ENCODE measurements at places on chromosomes 3 and 15.

- no peak overlapping the region for H3K27ac ChIP-seq
- H3K36me3 ChIP-seq, result peaks cover 6% of the 10 kb centered on the region
- no peak for DNase-seq
- H3K4me1 ChIP-seq, result no peaks in the 10 kb centered on the region
- H3K4me3 ChIP-seq, result no peak overlapping the region
Measured at GRCh38 chr15:83928392-83928734, 274.4 kb downstream of the ADAMTSL3 start.

DNA sequence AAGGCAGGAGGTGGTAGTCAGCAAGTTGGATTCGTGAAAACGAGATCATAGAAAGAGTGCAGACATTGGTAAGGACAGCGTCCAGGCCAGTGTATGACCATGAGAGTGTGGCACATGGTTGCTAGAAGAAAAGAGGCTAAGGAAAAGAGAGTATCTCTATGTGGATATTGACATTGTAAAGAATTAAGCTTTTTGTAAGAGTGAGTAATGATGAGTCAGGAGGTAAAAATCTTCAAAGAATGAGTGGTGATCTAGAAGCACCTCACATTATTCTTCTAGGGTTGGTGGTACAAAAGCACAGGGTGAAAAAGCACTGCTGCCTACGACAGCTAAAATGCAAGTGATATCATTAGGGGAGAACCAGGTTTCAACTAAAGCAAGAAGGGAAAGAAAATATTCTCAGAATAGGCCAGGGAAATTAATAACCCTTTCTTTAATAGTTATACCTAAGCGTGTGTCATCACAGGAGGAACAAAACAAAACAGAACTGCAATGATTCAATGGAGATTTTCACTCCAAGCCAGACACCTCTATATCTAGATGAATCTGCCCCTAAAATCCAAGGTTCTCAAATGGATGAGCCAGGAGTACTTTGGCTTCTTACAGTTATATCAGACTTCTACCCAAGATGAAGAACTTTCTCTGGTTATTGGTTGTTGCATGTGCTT, 884.7 kb downstream of the NAALADL2 start:
- no peak for DNase-seq
- peaks cover 4% of the 10 kb centered on the region for H3K27me3 ChIP-seq
- no peaks in the 10 kb centered on the region for H3K4me1 ChIP-seq
- H3K36me3 ChIP-seq, result no peaks in the 10 kb centered on the region
- no peak overlapping the region for H3K4me3 ChIP-seq

DNA sequence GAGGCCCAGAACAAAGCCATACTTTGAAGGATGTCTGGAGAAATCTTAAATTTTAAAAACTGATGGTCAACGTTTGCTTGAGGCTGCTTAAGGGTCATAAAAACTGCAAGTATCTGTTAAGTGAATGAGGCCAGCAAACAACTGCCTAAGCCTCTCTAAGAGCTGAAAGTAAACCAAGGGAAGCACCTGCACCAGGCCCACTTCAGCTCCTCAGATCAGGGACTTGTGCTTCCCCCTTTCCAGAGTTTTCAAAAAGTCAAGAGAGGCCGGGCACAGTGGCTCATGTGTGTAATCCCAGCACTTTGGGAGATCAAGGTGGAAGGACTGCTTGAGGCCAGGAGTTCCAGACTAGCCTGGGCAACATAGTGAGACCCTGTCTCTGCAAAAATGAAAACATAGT, 9.1 kb downstream of the FBXL22 start:
- H3K4me1 ChIP-seq, result peaks cover 46% of the 10 kb centered on the region
- no peak overlapping the region for H3K27ac ChIP-seq
- peaks cover 13% of the 10 kb centered on the region for H3K36me3 ChIP-seq
- peaks cover 30% of the 10 kb centered on the region for H3K27me3 ChIP-seq
- no peak for DNase-seq

GRCh38 chr15:58077427-58077826, 11.9 kb upstream of the ALDH1A2 start:
- H3K4me3 ChIP-seq, result no peak overlapping the region
- peaks cover 12% of the 10 kb centered on the region for H3K4me1 ChIP-seq
- H3K27me3 ChIP-seq, result no peaks in the 10 kb centered on the region
- no peaks in the 10 kb centered on the region for H3K36me3 ChIP-seq
- H3K27ac ChIP-seq, result no peak overlapping the region
- DNase-seq, result no peak

- H3K4me1 ChIP-seq, result no peaks in the 10 kb centered on the region
- no peak overlapping the region for H3K4me3 ChIP-seq
- H3K27me3 ChIP-seq, result no peaks in the 10 kb centered on the region
- H3K27ac ChIP-seq, result no peak overlapping the region
- no peak for DNase-seq
- peaks cover 43% of the 10 kb centered on the region for H3K36me3 ChIP-seq
Measured at GRCh38 chr3:130692455-130692854, 54.2 kb downstream of the PIK3R4 start.

- H3K27me3 ChIP-seq, result peaks cover 3% of the 10 kb centered on the region
- H3K4me1 ChIP-seq, result peaks cover 14% of the 10 kb centered on the region
- no peak overlapping the region for H3K4me3 ChIP-seq
- no peaks in the 10 kb centered on the region for H3K36me3 ChIP-seq
- no peak for DNase-seq
- H3K27ac ChIP-seq, result no peak overlapping the region
Measured at GRCh38 chr15:36294359-36294758, 285.1 kb upstream of the CDIN1 start.

GRCh38 chr3:126851934-126852333, 131.0 kb upstream of the PLXNA1 start:
- DNase-seq, result no peak
- no peak overlapping the region for H3K27ac ChIP-seq
- no peaks in the 10 kb centered on the region for H3K36me3 ChIP-seq

- H3K27me3 ChIP-seq, result no peaks in the 10 kb centered on the region
- peaks cover 9% of the 10 kb centered on the region for H3K36me3 ChIP-seq
- H3K27ac ChIP-seq, result peak overlapping the region; percentile 94
Measured at GRCh38 chr15:60118146-60118545, 114.0 kb downstream of the FOXB1 start.

- H3K4me1 ChIP-seq, result peaks cover 30% of the 10 kb centered on the region
- peak overlapping the region; percentile 78 for H3K27ac ChIP-seq
- DNase-seq, result peak; percentile 67
Measured at GRCh38 chr15:65286069-65286703, 497 bp downstream of the PARP16 start.

GRCh38 chr3:16546186-16547010, 32.9 kb upstream of the RFTN1 start:
- no peaks in the 10 kb centered on the region for H3K36me3 ChIP-seq
- H3K27ac ChIP-seq, result no peak overlapping the region
- no peak overlapping the region for H3K4me3 ChIP-seq
- DNase-seq, result no peak

- H3K27me3 ChIP-seq, result peaks cover 31% of the 10 kb centered on the region
- peak overlapping the region; percentile 97 for H3K4me3 ChIP-seq
- H3K36me3 ChIP-seq, result peaks cover 90% of the 10 kb centered on the region
- peak overlapping the region; percentile 94 for H3K27ac ChIP-seq
- peaks cover 50% of the 10 kb centered on the region for H3K4me1 ChIP-seq
Measured at GRCh38 chr15:96335411-96336024, 5.0 kb downstream of the NR2F2 start.

- no peak overlapping the region for H3K27ac ChIP-seq
- H3K36me3 ChIP-seq, result no peaks in the 10 kb centered on the region
Measured at GRCh38 chr3:150956376-150956775, 16.2 kb downstream of the CLRN1 start.

- peaks cover 36% of the 10 kb centered on the region for H3K36me3 ChIP-seq
- no peaks in the 10 kb centered on the region for H3K27me3 ChIP-seq
- peak overlapping the region; percentile 73 for H3K4me3 ChIP-seq
Measured at GRCh38 chr3:57151021-57151449, 14.1 kb downstream of the IL17RD start.

DNA sequence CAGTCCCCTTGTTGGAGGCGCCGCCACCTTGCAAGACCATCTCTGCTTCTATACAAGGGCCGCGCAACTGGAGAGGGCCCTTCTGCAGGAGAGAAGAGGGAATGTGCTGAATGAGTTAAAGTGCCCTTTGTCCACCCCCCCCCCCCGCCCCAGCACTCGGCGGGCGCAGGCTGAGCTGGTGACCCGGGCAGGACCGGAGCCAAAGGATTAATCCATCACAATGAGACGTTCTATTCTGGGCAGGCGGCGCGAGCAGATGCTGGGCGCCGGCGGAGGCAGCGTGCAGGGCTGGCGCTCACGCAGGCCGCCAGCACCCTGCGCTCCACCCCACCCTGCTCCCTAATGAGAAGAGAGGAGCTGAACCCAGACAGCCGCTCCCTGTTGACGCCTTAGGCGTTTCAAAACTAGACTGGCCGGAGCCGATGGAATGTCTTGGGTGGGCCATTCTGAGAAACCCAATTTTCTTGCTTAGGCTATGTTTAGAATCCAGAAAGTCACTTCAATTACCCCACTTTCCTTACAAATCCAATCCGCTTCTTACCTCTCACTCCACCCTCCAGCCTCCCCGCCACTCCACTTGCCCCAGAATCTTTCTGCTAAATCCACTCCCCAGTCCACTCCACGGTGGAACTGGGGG, 32.9 kb downstream of the GJD2 start:
- no peaks in the 10 kb centered on the region for H3K36me3 ChIP-seq
- H3K27ac ChIP-seq, result no peak overlapping the region
- peak; percentile 64 for DNase-seq
- H3K27me3 ChIP-seq, result peaks cover 23% of the 10 kb centered on the region
- peaks cover 38% of the 10 kb centered on the region for H3K4me1 ChIP-seq

- H3K27ac ChIP-seq, result no peak overlapping the region
- no peaks in the 10 kb centered on the region for H3K36me3 ChIP-seq
- H3K4me3 ChIP-seq, result no peak overlapping the region
Measured at GRCh38 chr15:66598095-66598815, 32.5 kb upstream of the LCTL start.

- H3K27me3 ChIP-seq, result peaks cover 18% of the 10 kb centered on the region
- DNase-seq, result no peak
- peak overlapping the region; percentile 68 for H3K27ac ChIP-seq
- no peaks in the 10 kb centered on the region for H3K36me3 ChIP-seq
Measured at GRCh38 chr3:42853056-42853455, 22.6 kb downstream of the CYP8B1 start.

DNA sequence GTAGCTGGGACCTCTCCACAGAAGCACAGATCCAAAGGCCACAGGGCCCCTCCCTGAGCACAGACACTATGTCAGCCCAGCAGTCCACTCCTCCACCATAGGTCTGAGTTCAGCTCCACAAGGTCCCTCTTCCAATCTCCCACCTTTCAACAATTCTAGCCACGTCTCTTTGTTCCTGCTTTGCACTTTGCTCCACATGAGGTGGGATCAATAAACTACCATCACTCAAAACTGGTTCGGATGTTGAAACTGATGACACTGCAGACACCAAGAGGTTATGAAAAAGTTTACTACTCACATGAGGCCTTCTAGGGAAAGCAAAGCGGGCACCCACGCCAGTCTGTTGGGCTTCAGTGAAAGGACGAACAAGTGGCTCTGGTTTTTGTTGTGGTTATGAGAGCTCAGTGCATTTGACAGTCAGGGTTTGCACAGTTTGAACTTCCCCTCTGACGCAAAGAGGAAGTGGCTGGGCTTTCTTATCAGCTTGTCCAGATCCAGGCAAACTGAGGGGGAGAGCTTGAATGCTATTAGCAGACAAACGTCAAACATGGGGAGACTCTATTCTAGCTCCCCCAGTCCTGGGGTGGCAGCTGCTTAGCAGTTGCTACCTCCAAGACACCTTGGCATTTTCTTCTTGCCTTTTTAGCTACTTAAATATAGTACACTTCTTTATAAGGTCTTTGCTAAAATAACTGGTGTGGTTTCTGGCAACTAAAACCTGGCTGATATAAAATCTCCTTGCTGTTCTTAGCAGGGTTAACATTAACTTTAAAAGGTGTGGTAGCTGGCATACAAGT, 37.8 kb downstream of the ZNF445 start:
- no peak overlapping the region for H3K27ac ChIP-seq
- DNase-seq, result no peak
- no peak overlapping the region for H3K4me3 ChIP-seq
- H3K27me3 ChIP-seq, result no peaks in the 10 kb centered on the region
- H3K36me3 ChIP-seq, result peaks cover 61% of the 10 kb centered on the region
- H3K4me1 ChIP-seq, result no peaks in the 10 kb centered on the region

- no peak for DNase-seq
- H3K27me3 ChIP-seq, result peaks cover 60% of the 10 kb centered on the region
- H3K4me1 ChIP-seq, result peaks cover 30% of the 10 kb centered on the region
- H3K27ac ChIP-seq, result no peak overlapping the region
- H3K36me3 ChIP-seq, result no peaks in the 10 kb centered on the region
Measured at GRCh38 chr3:127165694-127166485, 27.0 kb upstream of the PRR23E start.

DNA sequence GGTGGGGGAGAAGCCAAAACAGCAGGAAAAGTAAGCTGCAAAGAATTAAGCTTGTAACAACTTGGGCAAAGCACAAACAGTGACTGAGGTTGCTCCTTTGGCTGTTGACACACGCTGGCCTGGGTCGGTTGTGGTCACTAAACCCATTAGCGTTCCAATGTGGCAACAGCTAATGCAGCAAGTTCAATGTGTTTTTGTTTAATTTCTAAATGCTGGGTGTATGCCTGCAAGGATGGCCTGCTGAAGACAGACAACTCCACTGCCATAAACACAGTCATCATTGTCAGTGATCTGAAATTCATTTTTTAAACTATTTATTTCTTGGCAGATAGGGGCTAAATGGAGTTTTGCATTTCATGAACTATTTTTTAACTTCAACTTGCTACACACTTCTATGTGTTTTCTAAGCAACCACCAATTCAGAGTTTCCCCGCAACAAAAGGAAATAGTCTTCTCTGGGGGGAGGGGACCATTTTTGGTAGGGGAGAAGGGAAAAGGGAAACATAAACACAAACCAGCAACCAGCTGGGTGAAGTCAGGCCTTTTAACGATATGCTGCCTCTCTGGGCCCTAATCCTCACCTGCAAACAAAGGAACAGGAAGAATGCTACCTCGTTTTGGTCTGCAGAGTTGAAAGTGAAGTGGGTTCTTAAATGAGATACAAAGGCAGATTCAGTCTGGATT, 34.8 kb upstream of the WNT5A start:
- H3K4me3 ChIP-seq, result peak overlapping the region; percentile 49
- no peaks in the 10 kb centered on the region for H3K27me3 ChIP-seq
- H3K36me3 ChIP-seq, result no peaks in the 10 kb centered on the region
- DNase-seq, result no peak

DNA sequence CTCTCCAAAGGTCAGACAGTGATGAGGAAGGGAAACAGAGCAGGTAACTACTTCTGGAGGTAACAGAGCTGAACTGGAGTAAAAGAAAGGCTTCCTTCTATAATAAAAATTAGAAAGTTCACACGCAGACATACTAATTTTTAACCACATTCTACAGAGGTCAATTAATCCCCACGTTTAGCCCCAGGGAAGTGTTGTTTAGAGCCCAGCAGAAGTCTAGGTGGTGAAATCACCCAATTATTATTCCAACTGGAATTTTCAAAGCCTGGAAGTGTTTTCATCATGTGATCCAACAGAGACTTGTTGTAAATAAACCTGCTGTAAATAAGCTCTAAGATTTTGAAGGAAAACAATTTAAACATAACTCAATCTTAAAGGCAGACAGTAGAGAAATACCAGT, 6.8 kb downstream of the ALDH1A2 start:
- peaks cover 9% of the 10 kb centered on the region for H3K27me3 ChIP-seq
- H3K27ac ChIP-seq, result no peak overlapping the region
- no peaks in the 10 kb centered on the region for H3K36me3 ChIP-seq
- H3K4me3 ChIP-seq, result no peak overlapping the region
- H3K4me1 ChIP-seq, result peaks cover 72% of the 10 kb centered on the region
- DNase-seq, result no peak

- DNase-seq, result no peak
- no peaks in the 10 kb centered on the region for H3K27me3 ChIP-seq
- H3K27ac ChIP-seq, result no peak overlapping the region
- peaks cover 12% of the 10 kb centered on the region for H3K4me1 ChIP-seq
Measured at GRCh38 chr15:56939257-56939656, 20.8 kb downstream of the TCF12 start.

- no peaks in the 10 kb centered on the region for H3K4me1 ChIP-seq
- H3K27ac ChIP-seq, result no peak overlapping the region
- no peaks in the 10 kb centered on the region for H3K36me3 ChIP-seq
- H3K4me3 ChIP-seq, result no peak overlapping the region
Measured at GRCh38 chr3:82084824-82085223, 323.4 kb upstream of the GBE1 start.
